ENCODE measurements at places on chromosomes 2 and 18. TPM values are rescaled to one million over a fixed set of nuclear protein-coding genes. Genes with fewer than 3 reads are reported as not detected.

The SPATA3 gene
- total RNA-seq: not detected

DNA sequence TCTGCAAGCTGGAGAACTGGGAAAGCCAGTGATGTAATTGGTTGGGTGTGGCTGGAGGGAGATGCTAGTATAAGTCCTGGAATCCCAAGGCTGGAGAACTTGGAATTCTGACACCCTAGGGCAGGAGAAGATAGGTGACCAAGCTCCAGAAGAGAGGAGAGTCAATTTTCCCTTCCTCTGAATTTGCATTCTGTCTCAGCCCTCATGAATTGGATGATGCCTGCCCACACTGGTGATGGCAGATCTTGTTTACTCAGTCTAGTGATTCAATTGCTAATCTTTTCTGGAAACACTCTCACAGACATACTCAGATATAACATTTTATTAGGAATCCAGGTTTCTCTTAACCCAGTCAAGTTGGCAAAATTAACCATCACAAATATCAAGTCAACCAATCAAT lies 287.2 kb downstream of the RDH14 start:
- DNase-seq: no peak

DNA sequence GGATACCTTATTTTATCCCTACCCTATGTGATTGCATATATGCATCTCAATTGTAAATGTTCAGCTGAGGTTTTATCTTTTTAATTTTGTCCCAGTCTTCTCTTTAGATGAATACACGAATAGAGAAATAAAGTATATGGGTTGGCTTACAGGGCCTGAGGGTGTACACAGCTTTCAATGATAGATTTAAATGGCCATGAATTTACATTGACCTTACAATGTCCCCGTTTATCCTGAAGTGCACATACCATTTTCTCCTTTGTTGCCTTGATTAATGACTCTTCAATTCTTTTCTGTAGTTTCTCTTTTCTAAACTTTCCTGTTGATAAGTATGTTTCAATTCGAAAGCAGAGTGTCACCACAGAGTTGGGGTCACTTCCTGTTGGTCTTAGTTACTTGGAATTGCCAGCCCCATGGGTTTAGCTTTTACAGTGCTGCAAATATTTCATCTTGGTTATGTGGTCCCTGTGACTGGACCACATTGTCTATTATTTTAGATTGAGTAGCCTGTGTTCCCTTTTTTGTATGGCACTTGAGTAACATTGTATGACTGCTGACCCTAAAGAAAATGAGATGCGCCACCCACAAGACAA lies 1616.3 kb upstream of the ACVR2A start:
- DNase-seq: no peak

- no peak for DNase-seq
Measured at GRCh38 chr2:236614551-236614950, 44.9 kb downstream of the ACKR3 start.

GRCh38 chr2:25405611-25406295 lies 64.0 kb upstream of the DNMT3A start:
- DNase-seq: no peak

DNA sequence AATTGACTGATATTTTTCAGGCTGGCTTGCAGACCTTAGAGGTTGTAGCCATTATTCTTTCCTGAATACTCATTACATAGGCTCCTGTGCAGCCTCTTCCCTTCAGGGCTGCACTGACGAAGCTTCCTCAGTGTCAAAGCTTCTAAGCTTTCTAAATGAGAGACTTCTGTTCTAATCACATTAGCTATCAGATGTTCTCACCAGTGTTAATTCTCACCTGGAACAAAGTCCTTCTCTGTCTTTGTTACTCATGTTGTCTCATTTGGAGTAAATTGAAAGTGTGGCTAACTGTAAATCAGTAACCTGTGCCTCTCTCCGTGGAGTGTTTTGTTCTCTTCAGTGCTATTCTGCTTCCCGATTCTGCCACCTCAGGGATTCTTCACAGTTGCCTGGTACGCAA lies 76.9 kb downstream of the MC4R start:
- DNase-seq: no peak

DNA sequence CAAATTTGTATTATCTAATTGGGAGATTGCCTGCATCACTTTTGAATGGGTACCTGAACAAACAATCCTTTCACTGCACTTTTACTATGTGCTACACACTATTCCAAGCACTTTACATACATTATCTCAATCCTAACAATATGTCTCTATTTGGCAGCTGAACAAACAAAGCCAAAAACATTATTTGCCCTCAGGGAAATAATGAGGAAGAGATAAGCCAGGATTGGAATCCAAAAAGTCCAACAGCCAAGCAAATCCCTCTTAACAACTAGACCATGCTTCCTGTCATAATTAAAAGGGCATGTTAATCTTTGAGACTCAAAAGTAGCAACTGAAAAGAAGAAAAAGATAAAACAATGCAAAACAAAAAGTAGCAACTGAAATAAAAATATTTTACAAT lies 32.1 kb downstream of the RPRD1A start:
- no peak for DNase-seq
